ENCODE measurements at places on chromosomes 6 and 20.

DNA sequence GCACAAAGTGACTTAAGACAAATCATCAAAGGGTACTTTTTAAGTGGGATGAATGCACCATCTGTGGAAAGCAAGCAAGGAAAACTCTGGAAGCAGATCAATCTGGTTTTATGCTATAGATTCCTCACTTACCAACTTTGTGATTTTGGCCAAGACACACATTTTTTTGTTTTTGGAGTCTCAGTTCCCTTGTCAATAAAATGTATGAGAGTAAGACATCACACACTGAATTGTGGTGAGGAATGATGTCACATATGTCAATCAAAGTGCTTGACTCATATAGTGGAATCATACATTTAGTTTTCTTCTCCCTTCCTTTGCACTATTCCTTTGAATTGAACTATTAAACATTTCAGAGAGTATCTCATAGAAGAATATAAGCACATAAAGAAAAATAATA, 620.5 kb upstream of the CITED2 start:
- no peak for DNase-seq

GRCh38 chr6:20159781-20160540, 52.3 kb downstream of the MBOAT1 start:
- no peak for DNase-seq

DNA sequence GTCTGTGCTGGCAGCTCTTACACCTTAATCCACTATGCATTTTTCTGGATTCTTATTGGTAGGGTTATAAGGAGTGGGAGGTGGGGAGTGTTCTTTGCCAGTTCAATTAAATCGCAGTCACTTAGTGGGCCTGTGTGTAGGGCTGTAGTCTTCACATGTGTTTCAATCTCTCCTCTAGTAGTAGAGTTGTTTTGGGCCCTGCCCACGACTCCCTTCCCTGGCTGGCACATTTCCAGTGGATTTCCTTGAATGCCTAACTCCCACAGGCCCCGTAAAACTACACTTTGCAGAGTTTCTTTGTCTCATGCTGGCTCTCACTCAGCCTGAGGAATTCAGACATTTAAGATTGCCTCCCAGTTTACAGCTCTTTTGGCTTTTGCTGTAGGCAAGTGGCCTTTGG, 414.0 kb upstream of the OPRM1 start:
- no peak for DNase-seq

DNA sequence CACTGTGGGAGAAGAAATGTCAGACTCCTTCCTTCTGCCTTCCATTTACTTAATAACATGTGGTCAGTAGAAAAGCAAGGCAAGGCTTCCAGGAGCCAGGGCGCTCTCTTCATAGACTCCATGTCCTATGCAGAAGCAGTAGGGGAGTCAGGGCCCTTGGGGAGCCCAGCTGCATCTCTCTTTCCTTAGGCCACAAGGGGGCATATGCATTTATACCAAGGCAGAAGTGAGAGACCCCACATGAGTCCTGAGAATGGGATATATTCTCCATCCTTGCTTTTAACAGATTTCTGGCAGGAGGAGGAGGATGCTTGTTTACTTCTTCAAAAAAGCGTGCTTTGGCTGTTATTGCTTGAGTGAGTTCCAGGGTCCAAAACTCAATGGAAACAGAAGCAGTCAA, 198.5 kb downstream of the HIVEP2 start:
- peak; percentile 37 for DNase-seq

GRCh38 chr6:109472132-109472995, 10.7 kb downstream of the ZBTB24 start:
- DNase-seq: no peak

- no peak for DNase-seq
These were observed 95.5 kb downstream of the GJA10 start for GRCh38 chr6:89989742-89990141.

- no peak for DNase-seq
These were observed 10.7 kb downstream of the SUN5 start for GRCh38 chr20:32993496-32994050.

DNA sequence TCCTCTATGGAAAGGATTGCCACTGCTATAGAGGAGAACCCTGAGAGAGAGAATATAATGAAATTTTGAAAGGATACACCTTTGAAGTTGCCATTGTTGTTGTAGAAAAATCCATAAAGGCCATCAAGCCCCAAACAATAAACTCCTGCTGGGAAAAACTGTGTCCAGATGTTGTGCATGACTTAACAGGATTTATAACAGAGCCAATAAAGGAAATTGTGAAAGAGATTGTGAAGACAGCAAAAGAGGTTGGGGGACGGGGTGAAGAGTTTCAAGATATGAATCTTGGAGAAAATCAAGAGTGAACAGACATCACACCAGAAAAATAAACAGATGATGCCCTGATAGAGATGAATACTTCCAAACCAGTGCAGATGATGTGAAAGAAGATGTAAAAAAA, 396.4 kb downstream of the BCKDHB start:
- DNase-seq: no peak

GRCh38 chr6:8137529-8137939, 35.2 kb upstream of the EEF1E1 start:
- DNase-seq: no peak

GRCh38 chr6:28737750-28738395, 185.9 kb downstream of the TRIM27 start:
- no peak for DNase-seq

DNA sequence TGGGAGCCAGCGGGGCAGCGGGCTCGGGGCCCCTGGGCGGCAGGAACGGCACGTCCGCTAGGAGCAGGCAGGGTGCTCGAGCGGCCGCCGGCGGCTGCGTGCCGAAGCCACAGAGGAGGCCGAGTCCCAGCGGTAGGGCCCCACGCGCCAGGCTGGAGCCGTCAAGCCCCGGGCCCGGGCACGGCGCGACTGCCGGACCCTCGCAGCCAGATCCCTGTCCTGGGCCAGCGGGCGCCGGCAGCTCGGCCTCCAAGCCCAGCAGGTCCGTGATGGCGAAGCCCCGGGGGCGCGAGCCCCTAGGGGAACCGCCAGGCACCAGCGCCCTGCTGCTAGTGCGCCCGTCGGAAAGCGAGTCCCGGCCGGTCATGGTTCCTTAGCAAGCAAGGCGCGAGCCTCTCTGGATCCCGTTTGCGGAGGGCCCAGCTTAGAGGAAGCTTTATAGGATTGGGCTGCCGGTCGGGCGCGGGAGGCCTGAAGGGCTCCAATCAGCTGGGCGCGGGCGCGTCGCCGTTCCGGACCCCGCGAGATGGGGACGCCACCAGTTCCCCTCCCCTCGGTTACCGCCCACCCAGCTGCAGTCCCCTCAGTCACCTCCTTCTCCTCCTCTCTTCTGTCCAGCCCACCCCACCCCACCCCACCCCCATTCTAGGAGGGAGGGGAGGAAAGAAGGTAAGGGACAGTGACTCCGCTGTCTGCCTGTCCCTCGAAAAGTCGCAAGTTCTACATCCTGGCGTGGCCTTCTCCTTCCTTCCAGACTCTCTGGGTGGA, at the start of gene VSX1:
Gene VSX1 (minus strand): TSS at position 412 of the 768 bp plus-strand sequence. CDS start 45 bp downstream, at position 367.
- DNase-seq: no peak

DNA sequence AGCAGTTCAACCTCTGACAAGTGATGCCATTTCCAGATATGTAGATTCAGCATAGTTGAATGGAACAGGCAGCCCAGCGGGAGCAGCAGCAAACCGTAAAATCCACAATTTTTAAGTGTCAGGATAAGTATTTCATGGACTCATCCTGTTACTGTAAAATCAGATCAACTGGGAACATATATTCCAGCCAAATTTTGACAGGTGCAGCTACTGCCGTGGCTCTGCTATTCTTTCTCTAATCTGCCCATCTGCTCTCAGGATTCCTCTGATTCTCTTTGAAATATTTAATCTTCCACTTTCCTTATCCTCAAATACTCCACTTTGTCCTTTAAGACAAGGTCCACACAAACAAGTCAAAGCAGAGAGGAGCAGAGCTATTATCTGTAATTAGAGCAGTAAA, 245.4 kb upstream of the ASCC3 start:
- DNase-seq: no peak

DNA sequence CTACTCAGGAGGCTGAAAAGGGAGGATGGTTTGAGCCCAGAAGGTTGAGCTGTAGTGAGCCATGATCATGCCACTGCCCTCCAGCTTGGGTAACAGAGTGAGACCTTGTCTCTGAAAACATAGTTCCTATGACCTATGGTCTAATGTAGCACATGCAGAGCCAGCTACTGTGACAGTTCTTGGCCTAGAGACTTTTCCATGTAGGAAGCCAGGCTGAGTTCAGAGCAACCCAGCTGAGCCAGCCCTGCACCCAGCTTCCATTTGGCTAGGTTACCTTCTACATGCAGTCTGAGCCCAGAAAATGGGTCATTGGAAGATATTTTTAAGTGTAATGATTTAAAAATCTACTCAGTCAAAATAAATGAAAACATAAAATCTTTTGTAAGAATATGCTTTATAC, 92.8 kb downstream of the FNDC1 start:
- no peak for DNase-seq

DNA sequence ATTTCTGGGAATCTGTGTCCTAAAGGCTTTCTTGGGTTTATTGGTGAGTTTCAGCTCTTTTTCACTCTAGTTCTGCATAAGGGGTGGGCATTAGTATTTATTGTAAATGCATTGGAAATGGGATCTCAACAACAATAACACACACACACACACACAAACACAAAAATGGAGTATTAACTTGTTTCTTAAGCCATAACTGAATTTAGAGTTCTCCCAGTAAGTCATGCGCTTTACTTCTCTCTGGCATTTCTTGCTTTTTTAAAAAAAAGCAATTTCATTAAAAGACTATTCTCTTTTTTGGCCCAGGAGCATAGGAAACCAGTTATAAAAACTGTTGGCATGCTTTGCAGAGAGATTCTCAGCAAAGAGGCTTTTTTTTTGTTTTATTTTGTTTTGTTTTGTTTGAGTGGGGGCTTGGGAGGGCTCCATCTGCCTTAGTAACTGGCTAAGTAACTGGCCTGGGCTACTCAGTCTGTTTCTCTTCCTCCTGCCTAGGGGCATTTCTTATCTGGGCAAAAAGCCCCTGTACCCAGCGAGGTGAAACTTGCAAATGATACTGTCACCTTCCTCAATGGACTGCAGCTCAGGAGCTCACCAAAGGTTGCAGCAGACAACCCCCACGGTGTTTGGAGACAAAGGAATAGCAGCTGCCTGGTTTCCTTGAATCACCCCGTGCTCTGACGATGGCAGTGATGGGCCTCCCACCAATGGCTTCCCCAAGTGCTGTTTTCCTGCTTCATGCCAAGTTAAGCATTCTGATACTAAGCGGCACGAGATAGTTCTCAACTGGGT, 128.5 kb downstream of the BCAS1 start:
- peak; percentile 54 for DNase-seq

DNA sequence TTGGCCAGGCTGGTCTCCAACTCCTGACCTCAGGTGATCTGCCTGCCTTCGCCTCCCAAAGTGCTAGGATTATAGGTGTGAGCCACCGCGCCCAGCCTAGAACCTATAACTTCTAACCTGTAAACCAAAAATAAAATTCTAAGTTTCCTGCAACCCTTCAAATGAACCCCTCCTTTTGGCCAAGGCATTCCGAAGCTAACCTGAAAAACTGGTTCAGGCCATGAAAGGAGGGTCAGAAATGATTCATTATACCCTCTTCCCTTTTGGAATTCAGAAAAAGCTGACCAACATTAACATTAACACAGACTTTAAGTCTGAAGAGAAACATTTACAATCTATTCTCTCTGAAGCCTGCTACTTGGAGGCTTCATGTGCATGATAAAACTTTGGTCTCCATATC, 165.1 kb downstream of the TINAG start:
- no peak for DNase-seq

- no peak for DNase-seq
These were observed 399.5 kb upstream of the SYNCRIP start for GRCh38 chr6:86042214-86042613.

DNA sequence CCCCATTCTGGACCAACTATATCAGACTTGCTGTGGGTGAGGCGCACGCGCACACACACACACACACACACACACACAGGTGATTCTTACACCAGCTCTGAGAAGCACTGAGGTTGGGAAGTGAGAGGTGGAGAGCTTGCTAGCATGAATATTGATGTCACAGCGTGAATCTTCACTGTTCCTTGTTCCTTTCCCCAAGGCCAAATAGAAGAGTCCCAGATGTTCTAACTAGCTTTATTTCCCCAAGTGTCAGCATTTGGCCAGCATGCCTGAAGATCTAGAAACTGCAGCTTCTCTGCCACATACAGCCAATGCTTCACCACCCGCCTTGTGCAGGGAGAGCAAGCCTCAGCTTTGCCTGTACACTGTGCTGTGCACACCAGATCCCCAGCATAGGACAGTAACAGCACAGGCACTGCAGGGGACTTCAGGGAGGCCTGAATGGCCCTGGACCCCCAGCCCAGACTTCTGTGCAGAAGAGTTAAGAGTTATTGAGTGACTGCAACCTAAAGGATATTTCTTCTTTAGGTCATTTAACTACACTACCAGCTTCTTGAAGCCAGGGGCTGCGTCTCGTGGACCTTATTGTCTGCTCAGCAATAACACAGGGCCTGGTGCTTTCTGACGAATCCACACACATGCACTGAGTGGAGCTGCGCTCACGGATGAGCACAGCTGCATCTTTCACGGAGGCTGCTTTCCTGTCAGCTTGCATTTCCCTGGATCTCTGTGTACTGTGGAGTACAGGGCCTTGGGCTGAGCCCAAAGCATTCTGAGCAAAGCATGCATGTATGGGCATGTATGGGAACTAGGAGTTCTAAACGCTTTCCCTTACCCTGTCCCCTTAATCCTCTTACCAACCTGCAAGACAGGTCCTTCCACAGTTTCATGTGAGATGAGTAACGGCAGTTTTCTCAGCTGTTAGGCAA, 13.9 kb upstream of the CD93 start:
- no peak for DNase-seq

DNA sequence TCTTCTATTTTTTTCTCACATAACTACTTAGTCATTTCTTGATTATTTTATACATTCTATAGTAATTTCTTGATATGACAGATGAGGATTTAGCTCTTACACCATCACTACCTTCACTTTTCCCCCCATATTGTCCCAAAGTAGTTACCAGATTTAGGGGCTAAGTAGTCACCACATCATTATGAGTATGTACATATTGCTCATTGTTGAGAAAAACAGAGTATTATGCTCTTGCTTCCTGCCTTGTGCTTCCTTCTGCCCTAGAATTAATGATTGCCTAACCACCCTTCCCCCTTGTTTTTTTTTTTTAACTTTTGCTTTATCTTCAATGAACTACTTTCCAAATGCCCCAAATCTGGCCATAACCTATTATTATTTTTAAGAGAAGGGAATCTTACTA, 6.8 kb upstream of the HLA-B start:
- DNase-seq: no peak

GRCh38 chr20:40961686-40962640, 66.7 kb upstream of the TOP1 start:
- no peak for DNase-seq

DNA sequence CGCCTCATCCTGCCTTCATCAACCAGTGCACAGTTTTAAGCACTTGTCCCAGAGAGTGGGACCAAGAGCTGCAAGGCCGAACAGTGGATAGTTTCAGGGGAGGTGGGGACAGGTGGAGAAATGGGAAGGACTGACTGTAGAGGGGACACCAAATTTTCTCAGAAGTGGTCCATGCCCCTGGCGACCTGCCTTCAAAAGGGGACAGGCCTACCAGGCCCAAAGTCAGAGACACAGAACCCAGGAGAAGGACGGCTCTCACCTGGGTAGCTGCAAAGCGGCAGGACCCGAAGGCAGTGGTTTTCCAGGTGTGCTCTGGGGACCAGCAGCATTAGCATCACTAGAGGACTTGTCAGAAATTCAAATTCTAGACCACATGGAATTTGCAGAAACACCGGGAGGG, 5.8 kb downstream of the TFEB start:
- no peak for DNase-seq

GRCh38 chr20:59010995-59011873, 4.2 kb upstream of the CTSZ start:
- no peak for DNase-seq

Measured in iPS DF 6.9 (cell line).